LHCN-M2 (cell line): ENCODE measurements at places on chromosomes 3 and 15. TPM values are rescaled to one million over a fixed set of nuclear protein-coding genes. Genes with fewer than 3 reads are reported as not detected.

The PLA2G4B gene
- total RNA-seq = 1.2 and 1.3 TPM in 2 replicates

The GOLGA8O gene
- total RNA-seq = 0.51 and 0.80 TPM in 2 replicates

The GHSR gene
- total RNA-seq = not detected in 2 replicates

The LXN gene
- total RNA-seq = not detected in 2 replicates

The GMNC gene
- 0.75 TPM in 1 of 2 replicates, not detected in the other for total RNA-seq

The PAK6 gene
- total RNA-seq = under 0.01 TPM in 1 of 2 replicates, not detected in the other

The SH2D7 gene
- total RNA-seq = not detected in 2 replicates

The SV2B gene
- total RNA-seq = not detected in 2 replicates

The ARHGAP31 gene
- total RNA-seq = 7.7 and 8.3 TPM in 2 replicates

The CD96 gene
- 0.11 TPM in 1 of 2 replicates, not detected in the other for total RNA-seq

The TUSC2 gene
- 23.7 and 37.8 TPM in 2 replicates for total RNA-seq

The MNS1 gene
- 5.3 and 5.8 TPM in 2 replicates for total RNA-seq
